ENCODE measurements at places on chromosomes 1 and 21.

GRCh38 chr21:38798481-38798882, 7.2 kb upstream of the ETS2 start:
- DNase-seq: no peak

- DNase-seq: no peak
Measured at GRCh38 chr1:97351846-97352245, 569.0 kb downstream of the DPYD start.

GRCh38 chr21:25790122-25790877, 55.5 kb downstream of the GABPA start:
- peak; percentile 76 for DNase-seq

GRCh38 chr21:26624983-26625519, 52.0 kb upstream of the CYYR1 start:
- no peak for DNase-seq

DNA sequence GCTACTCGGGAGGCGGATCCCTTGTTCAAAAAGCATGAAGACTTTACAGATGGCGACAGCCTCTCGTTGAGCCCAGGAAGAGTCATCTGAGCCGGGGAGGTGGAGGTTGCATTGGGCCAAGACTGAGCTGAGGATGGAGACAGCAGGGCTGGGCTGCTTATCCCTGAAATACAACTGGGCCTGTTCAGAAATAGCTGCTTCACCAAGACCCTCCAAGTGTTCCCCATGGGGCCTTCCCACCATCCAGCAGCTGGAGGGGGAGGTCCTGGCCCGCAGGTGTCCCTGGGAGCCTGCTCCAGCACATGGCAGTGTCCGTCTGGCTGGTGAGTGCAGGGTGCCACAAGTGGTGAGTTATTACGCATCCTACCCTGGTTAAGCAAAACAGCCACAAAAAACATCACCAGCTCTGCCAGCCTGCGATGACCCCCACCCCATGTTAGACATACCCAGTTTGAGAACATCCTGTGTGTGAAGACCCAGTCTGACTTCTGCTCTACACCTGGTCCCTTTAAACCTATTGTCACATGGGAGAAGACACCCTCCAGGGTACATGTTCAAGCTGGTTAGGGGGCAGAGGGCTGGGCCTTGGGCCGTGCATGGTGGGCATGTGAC, 93.1 kb upstream of the TMPRSS2 start:
- DNase-seq: no peak

DNA sequence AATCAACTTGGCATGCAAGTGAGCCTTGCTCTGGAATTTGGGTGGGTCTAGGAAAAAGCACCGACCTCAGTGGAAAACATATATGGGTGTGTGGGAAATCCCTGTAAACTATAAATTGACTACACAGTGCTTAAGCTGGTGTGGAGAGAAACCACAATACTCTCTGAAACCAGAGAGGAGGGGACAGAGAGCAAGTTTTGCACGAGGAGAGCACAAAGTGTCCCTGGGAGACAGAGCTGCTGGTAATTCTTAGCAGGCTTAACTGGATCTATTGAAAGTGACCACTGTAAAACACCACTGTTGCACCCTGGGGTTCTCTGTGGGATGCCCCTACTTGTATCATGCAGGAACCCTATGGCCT, 12.8 kb downstream of the KCNJ15 start:
- DNase-seq: no peak

DNA sequence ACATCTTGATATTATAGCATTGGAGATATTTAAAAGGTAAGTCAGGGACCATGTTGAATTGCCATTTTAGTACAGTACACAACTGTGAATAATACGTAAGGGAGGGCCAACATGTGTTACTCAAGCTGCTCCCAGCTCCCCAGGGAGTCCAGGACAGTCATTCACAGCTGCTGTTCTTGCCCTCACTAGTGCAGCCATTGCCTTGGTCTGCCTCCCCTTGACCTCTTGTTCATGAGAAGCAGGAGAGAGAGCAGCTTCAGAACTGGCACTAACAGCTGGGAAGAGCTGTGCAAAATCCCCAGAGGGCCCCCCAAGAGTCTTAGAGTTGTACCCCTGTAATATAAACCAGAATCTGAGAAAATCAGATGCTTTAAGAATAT, 16.4 kb downstream of the TCEANC2 start:
- DNase-seq: no peak

GRCh38 chr1:206833106-206833680, 32.2 kb upstream of the IL20 start:
- DNase-seq: no peak

DNA sequence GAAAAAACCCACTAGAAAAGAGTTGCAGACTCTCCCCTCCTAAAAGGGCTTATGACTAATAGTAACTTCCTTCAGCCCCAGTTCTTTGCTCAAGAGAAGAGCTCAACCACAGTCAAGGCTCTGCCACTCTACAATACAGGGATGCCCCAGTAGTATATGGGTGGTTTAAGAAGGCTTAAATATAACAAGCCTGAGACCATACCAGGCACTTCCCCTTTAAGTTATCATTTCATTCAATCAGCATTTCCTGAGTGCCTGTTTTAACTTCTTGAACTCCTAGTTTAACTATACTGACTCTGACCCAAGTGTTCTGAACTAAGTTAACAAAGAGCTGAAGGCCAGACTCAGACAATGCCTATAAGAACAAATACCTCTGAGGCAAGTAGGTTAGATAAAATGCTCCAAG, 19.8 kb downstream of the PRPF38A start:
- no peak for DNase-seq

DNA sequence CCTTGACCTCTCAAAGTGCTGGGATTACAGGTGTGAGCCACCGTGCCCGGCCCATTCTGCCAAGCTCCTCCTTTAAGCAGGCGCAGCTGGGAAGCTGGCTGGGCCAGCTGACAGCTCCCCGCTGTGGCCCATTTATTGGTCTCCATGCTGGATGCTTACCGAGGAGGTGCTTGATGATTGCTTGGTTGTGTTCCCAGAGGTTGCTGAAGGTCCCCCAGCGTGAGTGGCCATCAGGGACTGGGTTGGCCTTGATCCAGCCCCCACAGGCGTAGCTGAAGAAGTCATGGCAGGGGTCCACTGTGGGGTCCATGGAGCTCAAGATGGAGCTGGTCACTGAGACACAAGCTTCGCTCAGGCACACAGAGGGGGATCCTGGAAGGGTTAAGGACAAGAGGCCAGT, 17.7 kb downstream of the ECE1 start:
- DNase-seq: no peak

DNA sequence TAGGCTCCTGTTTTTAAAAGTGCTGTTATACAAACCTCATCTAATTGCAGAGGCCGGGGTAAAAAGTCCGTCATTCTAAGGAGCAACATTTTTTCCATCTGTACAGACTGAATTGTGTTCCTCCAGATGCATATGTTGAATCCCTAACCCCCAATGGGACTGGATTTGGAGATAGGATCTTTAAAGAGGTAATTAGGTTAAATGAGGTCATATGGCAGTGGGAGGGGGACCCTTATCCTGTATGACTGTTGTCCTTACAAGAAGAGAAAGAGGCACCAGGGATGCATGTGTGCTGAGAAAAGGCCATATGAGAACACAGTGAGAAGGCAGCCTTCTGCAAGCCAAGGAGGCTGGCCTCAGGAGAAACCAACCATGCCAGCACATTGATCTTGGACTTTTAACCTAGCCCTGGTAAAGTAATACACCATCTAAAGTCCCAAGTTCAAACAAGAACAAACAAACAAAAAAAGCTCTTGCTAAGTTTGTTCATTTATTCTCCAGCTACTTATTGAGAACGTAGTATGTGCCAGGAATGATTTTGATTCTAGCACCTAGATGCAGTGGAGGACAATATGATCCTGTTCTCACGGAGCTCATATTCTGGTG, 352.4 kb downstream of the NTNG1 start:
- DNase-seq: no peak

DNA sequence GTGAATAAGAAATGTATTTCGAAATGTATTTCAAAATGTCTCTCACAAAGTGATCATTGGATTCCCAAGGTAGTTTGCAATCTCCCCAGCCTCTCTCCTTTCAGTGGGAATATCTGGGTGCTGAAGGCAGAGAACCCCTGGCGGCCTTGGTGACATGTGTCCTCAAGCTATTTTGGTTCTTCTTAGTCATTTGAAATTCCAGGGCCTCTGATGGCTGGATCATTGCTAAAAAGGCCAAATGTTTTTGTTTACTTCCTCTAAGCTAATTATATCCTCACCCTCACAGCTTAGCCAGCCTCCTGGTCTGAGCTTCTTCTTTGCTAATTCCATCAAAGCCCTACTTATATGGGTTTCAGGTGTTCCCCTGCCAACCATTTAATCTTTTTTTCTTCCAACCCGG, 71.2 kb downstream of the LRRC40 start:
- DNase-seq: peak; percentile 13

DNA sequence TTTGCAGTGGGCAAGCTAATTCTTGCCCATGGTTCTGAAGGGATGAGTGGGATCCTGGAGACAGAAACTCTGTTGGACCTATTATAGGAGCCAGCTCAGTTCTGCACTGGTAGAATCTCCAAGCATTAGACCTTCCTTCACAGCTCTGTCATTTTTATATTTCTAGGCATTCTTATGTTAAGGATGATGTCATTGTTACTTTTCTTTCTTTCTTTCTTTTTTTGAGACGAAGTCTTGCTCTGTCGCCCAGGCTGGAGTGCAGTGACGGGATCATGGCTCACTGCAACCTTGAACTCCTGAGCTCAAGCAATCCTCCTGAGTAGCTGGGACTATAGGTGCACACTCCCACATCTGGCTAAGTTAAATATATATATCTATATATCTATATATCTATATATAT, 7.5 kb downstream of the PFKFB2 start:
- no peak for DNase-seq

DNA sequence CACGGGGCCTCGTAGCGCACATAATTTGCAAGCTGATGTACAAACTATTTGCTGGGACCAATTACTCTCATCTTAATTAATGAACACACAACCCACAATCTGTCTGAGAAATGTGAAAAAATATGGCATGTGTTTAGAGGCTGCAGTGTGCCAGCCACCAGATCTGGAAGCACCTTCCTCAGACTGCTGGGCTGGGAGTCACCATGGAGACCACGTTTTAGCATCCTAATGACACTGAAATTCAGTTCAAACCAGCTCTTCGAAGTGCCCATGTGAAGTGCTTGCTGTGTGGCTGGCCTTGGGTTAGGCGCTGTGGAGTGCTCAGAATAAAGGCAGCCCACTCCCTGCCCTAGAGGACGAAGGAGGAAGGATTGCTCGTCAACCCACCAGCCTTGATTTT, 482.4 kb downstream of the OMA1 start:
- no peak for DNase-seq

GRCh38 chr1:158323866-158324265, 7.5 kb downstream of the CD1B start:
- DNase-seq: no peak

DNA sequence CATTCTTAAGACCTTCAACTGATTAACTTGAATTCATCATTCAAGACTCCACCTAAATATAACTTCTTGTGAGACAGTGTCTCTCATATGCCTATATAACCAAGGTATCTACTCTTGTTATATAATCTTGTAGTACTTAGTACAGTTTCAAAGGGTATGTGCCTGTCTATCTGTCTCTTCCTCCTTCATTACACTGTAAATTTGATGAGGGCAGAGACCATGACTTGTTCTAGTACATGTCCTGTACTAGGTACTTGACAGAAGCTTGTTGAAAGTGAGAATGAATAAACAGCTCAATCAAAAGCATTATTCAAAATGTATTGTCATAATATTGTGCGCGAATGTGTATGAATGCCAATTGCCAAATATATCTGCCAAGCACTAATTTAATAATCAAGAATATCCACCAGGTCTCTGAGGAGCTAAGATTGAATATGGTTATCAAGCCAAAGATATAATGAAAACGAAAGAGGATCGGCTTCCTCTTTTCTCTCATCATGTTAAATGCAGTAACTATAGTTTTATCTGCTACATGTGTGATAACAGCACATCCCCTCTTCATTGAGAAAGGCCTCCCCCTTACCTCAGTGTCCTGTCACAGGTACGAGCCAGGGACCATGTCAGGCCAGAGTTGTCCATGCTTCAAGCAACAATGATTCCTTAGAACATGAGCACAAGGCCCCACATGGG, 117.3 kb downstream of the UCHL5 start:
- no peak for DNase-seq

- DNase-seq: no peak
Measured at GRCh38 chr1:87115891-87116290, 201.5 kb downstream of the HS2ST1 start.

DNA sequence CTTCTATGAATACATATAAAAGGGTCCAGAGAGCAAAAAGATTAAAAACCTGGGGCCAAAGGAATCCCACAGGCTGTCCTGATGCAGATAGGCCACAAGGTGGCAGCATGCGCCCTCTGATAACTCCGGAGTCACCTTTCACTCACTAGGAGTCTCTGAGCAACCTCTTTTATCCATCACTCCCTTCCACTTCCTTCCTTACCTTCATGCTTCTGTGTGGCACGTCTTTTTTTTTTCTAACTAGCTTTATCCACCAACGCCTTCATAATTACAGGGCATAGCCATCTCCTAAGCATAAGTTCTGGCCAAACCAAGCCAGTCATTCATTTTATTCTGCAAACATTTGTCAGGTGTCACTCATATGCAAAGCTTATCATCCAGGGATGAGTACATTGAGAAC, 3.9 kb upstream of the PGLYRP4 start:
- DNase-seq: peak; percentile 77

GRCh38 chr1:96969656-96970163, 248.1 kb downstream of the PTBP2 start:
- no peak for DNase-seq

- no peak for DNase-seq
Measured at GRCh38 chr1:54714881-54715492, 674 bp upstream of the TTC4 start.

- no peak for DNase-seq
Measured at GRCh38 chr1:201759194-201759815, 69.7 kb upstream of the IPO9 start.

- no peak for DNase-seq
Measured at GRCh38 chr1:54571803-54572541, 23.9 kb downstream of the ACOT11 start.

DNA sequence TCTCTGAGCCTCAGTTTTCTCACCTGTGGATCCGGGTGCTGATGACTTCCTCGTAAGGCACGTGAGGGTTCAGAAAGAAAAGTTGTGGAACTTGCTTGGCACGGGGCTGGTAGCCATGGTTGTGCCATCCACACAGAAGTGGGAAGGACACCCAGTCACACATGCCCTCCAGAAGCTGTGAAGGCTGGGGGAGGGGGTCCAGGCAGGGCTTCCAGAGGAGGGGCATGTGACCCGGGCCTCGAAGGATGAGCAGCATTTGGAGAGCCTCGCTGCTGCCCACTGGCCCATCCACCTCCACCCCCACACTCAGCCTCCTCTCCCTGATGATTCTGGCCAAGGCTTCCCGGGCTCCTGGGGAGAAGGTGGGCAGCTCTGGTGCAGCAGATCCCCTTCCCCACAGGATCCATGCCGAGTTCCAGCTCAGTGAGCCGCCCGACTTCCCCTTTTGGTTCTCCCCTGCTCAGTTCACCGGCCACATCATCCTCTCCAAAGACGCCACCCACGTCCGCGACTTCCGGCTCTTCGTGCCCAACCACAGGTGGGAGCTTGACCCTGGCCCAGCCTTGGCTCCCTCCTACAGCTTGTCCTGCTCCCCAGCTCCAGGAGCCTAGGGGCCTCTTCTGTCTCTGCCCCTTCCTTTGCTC, 9.4 kb downstream of the SELENON start:
- DNase-seq: no peak
